ELF-1 (cell line): ENCODE measurements at places on chromosomes 3 and 15.

- DNase-seq: no peak
These were observed 150.4 kb downstream of the RTP4 start for GRCh38 chr3:187518616-187519015.

DNA sequence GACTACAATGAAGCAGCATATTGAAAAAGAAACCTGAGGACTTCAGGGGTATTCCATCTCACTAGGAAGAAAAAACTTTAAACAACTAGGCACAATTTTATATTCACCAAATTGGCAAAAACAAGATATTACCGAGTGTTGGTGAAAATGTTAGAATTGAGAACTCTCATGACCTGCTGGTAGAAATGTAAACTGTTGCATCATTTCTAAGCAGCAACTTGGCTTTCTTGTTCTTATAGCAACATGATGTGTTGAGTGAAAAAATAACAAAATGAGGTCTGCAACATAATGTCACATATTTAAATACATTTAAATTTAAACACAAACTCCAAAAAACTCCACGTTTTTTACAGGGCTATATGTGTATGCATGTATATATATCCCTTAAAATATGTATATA lies 59.0 kb upstream of the SPPL2A start:
- no peak for DNase-seq

DNA sequence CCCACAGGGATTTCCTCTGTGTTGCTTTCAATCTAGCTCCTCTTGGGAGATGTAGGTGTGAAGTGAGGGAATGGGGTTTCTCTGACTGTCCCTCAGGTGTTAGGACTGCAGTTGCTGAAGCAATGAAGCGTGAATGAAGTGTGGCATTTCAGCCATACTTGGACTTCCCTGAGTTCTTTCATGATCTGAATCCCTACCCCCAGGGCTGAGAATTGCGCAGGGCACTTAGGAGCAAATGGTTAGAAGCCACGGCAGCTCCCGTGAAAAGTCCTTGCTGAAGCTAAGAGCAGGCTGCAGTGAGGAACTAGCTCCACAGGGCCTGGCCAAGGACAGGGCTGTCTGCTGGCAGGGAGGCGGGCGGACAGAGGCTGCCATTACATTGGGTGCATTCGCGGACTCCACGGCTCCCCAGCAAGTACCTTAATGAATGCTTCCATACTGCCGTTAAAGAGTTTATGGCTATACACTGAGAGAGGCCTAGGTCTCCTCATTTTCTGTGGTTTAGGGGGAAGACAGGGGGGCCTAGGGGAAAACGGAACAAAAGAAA lies 69.0 kb upstream of the RAD18 start:
- peak; percentile 19 for DNase-seq

DNA sequence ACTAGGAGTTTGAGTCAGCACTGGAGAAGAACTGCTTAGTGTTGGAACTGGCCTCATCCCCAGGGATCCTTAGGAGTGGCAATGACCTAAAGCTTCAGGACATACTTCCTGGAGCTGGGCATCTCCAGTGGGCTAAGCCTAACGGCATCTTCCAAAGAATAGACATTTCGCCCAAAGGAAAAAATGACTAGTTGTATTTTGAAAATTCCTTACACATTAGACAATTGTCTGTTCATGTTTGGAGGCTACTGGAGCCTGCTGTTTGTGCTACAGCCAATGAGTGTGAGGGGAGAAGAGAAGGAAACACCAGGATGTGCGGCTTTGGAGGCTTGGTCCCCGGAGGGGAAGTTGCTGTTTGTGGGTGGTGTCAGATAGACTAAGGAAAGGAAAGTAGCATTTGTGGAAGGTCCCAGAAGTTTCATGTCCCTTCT lies 77.6 kb downstream of the POLR2M start:
- no peak for DNase-seq

DNA sequence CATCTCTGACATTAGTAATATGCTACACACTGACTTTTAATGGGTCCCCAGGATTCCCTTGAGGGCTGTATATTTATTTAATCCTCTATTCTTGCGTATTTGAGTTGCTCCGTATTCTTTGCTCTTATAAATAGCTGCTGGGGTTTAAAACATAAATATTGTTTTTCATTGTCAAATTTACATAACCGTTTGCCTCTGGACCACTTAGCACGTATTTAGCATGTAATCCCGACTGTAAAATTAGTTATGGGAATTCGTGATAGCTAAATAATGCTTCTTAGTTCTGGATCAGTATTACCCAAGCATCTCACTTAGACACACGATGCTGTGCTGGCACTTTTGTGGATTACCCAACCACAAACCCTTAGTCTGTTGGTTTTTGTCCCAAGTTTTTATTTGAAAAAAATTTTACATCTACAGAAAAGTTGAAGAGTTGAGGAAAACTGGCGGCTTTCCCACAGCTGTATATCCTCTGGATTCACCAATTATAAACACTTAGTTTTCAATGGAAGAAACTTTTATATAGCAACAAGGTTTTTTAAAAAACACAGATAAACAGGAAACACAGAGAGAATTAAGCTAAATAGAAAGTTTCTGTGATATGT lies 296.8 kb upstream of the TPM1 start:
- DNase-seq: no peak

DNA sequence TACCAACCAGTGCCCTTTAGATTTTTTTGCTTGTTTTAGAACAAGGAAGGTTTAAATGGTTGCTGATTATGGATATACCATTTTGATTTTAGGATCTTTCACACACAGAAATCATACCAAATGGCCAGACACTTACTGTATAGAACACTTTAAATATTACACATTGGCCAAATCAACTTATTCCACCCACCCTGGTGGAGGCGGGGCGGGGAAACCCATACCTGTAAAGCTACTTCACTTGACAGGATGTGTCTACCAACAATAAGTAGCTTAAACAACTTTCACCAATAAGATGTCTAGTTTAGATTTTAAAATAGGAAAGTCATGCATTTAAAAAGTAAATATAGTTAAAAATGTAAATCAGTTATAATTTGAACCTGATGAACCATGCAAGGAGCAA lies 17.0 kb upstream of the SFMBT1 start:
- DNase-seq: no peak

- DNase-seq: peak; percentile 83
These were observed 235.3 kb upstream of the ST8SIA2 start for GRCh38 chr15:92158426-92158825.

DNA sequence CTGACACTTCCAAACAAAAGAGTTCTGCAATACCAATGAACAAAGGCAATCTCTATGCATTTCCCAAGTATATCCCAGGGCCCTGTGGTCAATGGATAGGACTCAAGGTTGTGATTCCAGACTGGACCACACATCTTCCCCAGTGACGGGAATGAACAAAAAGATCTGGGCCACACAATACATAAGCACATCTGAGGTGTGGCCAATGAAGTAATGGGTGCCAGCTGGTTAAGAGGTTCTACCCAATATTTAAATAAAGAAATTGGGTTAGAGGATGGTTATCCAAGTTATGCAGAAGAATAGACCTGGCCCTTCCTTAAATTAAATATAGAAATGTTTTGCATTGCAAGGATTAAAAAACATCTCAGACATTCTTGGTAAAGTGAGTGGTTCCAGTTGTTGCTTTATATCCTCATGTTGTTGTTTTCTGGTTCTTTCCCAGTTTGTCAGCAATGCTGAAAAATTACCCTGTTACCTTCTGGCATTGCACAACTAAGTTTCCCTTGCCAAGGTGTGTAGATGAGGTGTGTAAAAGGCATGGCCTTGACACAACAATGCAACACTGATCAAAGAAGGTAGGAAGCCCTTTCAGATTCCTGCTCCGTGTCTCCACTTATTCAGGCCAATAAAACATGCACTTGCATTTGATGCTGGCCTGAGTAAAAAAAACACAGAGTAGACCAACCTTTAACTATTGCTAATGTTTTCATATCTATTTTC lies 86.5 kb downstream of the PRICKLE2 start:
- DNase-seq: no peak

- DNase-seq: no peak
These were observed 459.4 kb upstream of the TPRG1 start for GRCh38 chr3:188712248-188712924.

GRCh38 chr3:50297896-50298725 lies 1.1 kb downstream of the HYAL3 start:
- DNase-seq: no peak
